ENCODE measurements at places on chromosomes 7 and 10.

DNA sequence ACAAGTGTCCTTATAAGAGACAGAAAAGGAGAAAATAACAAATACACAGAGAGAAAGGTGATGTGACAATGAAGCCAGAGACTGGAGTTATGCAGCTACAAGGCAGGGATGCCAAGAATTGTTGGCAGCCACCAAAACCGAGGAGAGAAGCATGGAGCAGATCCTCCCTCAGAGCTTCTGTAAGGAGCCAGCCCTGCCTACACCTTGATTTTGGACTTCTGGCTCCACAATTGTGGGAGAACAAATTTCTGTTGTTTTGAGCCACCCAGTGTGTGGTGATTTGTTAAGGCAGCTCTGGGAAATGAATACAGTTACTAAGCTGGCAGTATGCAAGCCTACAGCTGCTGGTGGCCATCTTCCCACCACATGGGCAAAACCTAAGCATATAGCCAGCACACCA is 163.6 kb downstream of the GRM8 start:
- no peak for DNase-seq

GRCh38 chr7:75040512-75040911 is 33.1 kb downstream of the RCC1L start:
- peak; percentile 29 for DNase-seq

DNA sequence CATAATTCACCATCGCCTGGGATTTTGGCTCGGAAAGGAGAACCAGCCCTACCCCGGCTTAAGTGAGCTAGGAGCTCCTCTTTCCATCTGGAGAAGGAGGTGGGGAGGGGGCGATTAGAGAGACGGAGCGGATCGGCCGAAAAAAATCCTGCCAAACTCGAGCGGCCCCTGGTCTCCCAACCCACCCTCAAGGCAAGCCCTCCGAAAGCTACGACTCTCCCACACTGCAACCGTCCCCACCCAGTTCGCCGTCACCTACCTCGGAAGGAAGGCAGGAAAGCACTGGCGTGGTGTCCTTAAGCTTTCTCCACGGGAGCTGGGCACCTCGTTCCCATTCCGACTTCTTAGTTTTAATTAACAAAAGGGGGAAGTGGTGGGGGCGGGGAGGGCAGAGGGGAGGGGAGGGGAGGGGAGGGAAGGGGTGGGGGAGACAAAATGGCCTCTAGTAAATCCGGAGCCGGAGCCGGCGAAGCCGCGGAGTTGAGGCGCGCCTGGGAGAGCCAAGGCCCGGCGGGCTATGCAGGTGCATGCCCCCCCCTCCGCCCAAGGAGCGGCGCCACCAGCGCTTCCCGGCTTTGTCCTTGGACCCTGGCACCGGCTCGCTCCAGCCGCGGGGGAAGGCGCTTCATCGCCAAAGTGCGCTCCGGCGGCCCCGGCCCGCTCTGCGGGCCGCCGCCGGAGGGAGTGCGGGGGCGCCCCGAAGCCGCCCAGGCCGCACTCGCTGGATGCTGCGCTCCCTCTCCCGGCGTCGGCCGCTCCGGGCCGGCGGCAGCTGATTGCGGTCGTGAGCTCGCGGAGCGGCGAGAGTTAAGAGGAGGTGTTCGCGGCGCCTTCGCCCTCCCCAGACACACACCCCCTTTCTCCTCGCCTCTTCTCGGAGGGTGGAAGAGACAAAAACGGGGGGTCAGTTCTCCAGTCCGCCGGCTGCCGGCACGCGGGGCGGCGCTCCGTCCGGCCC is at the start of gene LRRC4:
Gene LRRC4, minus strand, starts transcription at position 784 of the 958 bp plus-strand sequence. CDS start 797 bp downstream, outside the sequence.
- peak; percentile 49 for DNase-seq

- no peak for DNase-seq
Observed at GRCh38 chr7:133676805-133677370, 424.0 kb downstream of the EXOC4 start.

- no peak for DNase-seq
Observed at GRCh38 chr10:50506861-50507573, 116.7 kb downstream of the SGMS1 start.

DNA sequence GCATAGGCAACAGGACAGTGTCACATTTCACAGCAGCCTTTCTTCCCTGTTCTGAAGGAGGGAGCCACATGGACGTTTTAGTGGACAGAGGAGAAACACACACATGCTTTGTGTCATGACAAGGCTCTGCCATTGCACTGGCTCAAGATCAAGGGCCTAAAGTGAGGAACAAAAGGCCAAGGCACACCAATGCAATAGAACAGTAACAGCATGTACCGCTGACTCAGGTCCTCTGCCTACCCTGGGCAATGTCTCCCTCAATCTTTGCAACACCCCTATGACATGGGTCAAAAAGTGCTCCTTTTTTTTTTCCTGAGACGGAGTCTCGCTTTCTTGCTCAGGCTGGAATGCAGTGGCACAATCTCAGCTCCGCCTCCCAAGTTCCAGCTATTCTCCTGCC is 57.8 kb upstream of the SDK1 start:
- DNase-seq, result no peak

- no peak for DNase-seq
Observed at GRCh38 chr7:152987656-152988055, 228.1 kb downstream of the ACTR3B start.

- no peak for DNase-seq
Observed at GRCh38 chr7:16023046-16023445, 336.6 kb upstream of the MEOX2 start.

DNA sequence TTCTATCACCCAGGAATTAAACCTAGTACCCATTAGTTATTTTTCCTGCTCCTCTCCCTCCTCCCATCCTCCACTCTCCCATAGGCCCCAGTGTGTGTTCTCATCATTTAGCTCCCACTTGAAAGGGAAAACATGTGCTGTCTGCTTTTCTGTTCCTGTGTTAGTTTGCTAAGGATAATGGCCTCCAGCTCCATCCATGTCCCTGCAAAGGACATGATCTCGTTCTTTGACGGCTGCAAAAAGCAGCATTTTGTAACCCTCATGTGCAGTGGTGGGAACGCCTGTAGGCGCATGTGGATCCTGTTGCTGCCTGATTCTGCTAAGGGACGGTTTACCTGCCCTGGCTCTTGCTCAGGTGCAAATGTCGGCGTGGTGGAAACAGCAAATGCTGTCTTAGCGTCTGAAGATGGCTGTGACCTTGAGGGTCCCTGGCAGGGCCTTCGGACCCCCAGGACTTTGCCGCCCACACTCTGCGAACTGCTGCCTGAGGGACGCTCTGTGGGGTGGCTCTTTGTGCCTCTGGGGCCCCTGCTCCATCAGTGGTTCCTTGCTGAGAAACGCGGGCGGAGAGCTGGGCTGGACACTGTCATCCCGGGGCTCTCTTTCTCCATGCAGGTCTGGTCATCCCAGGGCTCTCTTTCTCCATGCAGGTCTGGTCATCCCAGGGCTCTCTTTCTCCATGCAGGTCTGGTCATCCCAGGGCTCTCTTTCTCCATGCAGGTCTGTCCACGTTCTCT is 5.6 kb upstream of the MTG1 start:
- no peak for DNase-seq

DNA sequence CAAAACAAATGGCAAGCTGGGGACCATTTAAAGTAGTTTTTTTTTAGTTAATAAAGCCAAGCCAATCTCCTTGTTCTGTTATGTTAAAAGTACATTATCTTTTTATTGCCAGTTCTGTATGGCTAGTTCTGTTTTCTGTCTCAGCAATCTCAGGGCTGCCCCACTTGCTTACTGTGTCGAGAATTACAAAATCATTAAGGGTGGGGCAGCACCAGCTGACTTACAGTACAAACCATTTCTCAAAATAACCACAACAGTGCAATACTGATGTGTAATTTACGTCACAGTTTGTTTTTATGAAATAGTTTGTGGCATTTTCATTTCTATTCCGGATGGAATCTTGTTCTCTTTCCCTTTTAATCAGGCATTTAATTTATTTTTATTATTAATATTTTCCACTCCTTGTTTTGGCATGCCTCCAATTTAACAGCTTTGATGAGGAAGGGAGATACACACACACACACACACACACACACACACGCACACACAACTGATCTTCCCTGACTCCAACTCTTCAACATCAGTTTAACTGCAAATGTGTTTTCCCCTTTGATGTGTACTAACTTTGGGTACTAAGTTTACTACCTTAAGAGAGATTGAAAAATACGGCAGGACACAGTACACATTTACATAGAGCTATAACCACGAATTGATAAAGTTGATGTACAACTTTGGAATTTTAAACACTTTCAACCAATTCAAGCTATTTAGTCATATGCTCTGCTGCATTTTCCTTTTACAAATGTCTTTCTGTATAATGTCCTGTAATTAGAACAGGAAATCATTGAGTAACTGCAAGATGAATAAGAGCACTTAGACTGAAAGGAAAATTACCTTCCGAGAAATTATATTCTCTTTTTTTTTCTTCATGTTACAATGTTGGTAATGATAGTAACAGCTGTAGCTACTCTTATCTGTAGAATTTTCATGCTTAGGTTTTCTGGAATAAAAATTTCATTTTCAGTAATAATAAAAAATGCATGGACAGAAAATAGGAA is 91.5 kb downstream of the ARID5B start:
- no peak for DNase-seq

GRCh38 chr7:830069-830468 is 2.2 kb upstream of the SUN1 start:
- DNase-seq, result no peak

DNA sequence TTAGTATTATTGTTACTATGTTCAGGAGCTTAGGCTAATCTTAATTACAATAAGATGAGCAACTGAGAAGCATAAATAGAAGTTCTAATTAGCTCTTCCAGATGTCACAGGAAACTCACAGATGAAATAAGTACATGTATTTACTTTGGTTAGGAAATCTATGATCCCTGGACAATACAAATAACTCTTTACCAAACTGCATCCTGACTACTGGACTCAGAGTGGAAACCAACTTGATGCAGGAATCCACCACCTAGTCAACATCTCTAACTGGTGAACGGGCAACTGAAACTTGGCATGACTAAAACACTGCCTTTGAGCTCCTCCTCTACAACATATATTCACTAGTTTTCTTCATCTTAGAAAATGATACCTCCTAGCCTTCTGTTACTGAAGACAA is 193.2 kb downstream of the AGMO start:
- no peak for DNase-seq

GRCh38 chr7:6430974-6431373 is 16.8 kb downstream of the DAGLB start:
- no peak for DNase-seq

DNA sequence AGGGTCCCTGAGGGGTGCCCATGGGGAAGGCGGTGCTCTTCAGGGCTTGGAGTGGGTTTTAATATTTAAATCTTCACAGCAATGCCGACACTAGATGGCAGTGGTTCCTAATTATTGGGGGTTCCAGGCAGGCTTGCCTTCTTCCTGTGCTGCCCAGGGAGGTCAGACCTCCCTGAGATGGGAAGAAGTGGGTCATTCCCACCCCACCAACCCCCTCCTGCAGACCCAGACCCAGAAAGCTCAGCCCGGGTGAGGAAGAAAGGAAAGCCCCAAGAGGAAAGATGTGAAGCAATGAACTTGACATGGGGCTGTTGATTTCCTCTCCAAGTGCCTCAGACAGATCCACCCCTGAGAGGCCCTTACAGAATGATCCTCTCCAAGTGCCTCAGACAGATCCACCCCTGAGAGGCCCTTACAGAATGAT is 85.1 kb upstream of the LANCL2 start:
- peak; percentile 76 for DNase-seq

- DNase-seq, result no peak
Observed at GRCh38 chr7:112160130-112160770, 45.9 kb downstream of the DOCK4 start.

DNA sequence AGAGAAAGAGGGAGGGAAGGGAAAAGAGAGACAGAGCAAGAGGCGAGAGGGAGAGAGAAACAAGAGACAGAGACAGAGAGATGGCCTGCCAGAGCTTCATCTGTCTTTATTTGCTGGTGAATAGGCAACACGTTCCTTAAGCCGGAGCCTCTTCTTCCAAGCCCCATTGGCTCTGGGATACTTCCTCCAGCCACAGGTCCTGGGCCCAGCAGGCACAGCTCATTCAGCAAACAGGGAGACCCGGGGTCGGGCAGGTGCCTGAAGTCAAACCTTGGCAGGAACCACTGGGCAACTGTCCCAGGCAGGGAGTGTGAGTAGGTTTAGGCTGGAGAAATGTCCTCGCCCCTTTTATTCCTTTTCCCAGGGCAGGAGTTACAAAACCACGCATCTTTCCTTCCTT is 68.2 kb downstream of the MYL10 start:
- no peak for DNase-seq

DNA sequence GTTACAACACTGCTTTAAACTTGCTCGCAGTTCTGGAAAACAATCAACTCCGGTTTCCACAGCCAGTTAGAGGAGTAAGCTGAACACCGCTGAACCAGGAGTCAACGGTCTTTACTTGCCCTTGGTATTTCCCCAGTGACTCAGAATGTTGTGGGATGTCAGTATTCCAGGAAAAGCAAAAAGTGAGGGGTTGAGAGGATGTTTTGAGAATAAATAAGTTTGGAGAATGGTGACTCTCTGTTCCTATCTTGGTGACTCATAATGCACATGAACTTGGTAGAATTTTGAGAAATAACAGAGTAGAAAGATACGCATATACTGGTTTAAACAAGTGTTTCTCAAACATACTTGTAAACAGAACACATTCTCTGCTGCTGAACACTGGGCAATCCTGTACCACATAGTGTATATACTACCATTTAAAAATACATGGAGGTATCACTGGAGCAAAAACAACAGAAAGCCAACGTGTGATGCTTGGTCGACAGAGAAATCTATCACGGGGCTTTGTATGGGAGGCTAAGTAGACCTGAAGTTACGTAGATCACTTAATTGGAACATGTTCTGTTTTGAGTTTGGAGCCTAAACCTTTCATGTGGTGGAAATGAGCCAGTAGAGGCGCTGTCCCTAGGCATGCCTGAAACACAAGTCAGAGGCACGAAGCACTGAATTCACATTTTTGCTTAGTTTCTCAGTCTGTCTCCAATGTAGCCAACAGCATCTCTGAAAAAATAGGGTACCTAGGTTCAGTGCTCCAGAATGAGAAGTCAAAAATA is 534.3 kb downstream of the PARD3 start:
- DNase-seq, result no peak

DNA sequence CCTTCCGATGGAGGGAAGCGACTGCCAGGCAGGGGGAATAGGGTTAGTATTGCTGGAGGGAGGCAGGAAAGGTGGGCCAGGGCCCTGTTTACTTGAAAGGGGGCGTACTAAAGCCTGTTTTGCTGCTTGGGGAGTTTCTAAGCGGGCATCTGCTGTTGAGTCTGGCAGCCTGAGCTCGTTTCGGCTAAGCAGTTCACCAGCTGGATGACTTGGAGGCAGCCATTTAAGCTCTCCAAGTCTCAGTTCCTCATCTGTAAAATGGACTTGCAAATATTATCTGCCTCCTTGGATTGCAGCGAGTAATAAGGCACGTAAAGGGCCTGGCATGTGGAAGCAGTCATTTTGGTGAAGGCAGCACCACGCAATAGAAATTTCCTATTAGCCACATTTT is 44.0 kb downstream of the LDB3 start:
- peak; percentile 61 for DNase-seq

DNA sequence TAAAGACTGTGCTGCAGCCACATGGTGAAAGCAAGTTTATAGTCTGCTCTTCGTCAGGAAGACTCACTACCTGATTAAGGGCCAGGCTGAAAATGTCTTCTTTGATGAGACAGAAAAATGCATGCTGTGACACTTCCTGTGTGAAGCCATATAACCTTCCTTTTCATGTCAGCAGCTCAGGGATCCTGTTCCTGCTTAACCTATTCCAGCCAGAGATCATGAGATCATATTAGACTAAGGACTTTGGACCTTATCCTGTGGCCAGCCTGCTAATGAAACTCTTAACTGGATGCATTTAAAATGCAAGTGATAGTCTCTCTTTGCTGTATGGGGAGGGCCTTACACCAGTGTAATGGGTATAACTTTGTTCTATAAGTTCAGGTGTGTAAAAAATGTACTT is 165.2 kb downstream of the PTEN start:
- DNase-seq, result peak; percentile 11
